RKO (cell line): ENCODE measurements at places on chromosomes 12 and 14.

- peak; percentile 58 for DNase-seq
Observed at GRCh38 chr14:69039288-69039628, 60.2 kb upstream of the ACTN1 start.

GRCh38 chr12:105499205-105499604 lies 168.7 kb downstream of the C12orf75 start:
- DNase-seq, result no peak

- no peak for DNase-seq
Observed at GRCh38 chr12:5882511-5883190, 62.4 kb downstream of the ANO2 start.

DNA sequence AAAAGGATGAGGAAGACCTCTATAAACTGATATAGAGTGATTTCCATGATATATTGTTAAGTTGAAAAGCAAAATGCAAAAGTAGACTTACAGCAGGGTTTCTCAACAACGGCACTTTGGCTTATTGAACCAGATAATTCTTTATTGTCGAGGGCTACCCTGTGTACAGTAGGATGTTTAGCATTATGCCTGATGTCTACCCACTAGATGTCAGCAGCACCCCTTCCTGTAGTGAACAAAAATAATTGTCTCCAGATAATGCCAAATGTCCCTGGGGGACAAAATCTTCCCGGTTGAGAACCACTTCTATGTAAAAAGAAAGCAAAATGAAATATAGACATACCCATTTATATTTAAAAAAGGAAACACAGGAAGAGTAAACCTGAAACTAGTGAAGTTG lies 32.4 kb downstream of the ABCD2 start:
- peak; percentile 43 for DNase-seq

DNA sequence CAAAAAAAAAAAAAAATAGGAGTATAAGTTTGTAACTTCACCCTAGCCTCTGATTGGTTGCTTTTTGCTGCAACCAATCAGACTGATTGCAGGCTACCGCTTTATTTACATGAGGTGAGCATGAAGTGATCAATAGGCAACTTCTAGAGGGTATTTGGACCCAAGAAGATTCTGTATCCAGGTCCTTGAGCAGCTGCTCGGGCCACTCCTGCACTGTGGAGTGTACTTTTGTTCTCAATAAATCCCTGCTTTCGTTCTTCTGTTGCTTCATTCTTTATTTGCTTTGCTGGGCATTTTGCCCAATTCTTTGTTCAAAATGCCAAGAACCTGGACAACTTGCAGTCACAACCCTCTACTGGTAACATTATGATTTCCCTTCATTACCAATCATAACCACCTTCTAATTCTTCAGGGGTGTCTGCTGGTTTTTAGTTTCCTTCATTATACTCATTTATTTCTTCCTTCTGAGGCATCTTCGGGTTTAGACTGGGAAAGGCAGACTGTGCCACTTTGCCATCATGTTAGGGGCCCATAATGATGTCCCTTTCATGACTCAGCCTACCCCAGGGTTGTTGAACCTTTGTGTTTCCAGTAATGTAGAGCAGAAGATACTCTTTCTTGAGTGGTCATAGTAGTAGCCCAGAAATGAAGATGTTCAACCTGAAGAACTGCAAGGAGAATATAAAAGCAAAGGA lies 43.4 kb upstream of the LIMA1 start:
- DNase-seq, result no peak

DNA sequence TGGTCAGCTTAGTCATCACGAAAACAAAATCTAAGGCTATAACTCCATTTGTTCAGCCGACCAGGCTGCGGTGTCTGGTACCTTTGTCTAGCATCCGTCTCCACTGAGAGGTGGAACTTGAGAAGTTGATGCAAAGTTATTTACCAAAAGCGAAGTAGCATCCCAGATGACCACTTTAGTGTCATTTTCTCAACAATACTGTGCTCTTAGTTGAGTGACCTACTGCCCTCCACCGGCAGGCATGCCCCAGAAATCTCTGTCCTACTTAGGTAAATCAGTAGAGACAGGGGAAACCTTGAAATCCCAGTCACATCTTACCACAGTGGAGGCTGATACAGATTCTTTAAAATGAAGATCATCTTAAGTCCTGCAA lies 1.3 kb upstream of the ST8SIA1 start:
- no peak for DNase-seq

- no peak for DNase-seq
Observed at GRCh38 chr12:80032946-80033345, 66.4 kb upstream of the OTOGL start.

DNA sequence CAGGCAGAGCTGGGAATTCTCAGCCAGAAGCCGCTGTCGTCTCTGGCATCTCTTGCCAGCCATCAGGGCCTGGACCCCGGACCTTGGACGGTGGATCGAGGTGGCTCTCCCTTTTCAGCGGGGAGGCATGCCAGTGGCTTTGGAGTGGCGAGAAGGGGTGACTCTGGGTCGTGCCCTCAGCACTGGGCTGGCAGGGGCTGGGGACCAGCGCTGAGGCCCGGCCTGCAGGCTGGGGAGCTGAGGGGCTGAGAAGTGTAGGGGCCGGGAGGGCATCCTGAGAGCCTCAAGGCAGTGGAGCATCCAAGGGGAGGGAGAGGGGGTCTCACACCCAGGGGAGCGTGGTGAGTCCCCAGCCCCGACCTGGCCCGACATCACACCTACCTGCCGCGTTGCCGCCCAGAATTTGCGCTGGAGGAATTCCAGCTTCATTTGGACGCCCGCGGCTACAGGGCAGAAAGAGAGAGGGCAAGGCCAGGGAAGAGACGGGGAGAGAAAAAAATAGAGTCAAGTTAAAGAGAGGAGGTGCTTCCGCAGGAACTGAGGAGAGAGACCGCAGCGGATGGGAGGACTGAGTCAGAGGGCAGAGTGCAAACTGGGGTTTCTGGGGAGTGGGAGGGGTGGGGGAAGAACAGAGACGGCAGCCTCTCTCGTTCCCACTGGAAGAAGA lies 9.0 kb upstream of the LRTM2 start:
- no peak for DNase-seq
